ENCODE measurements at places on chromosomes 5 and 9.

- DNase-seq = no peak
Measured at GRCh38 chr5:82734347-82734746, 342.8 kb downstream of the TMEM167A start.

- DNase-seq = no peak
Measured at GRCh38 chr9:118992813-118993794, 376.1 kb downstream of the BRINP1 start.

GRCh38 chr5:7391215-7391614 lies 4.7 kb upstream of the ADCY2 start:
- no peak for DNase-seq

- DNase-seq = no peak
Measured at GRCh38 chr9:16391369-16391768, 479.1 kb downstream of the BNC2 start.

GRCh38 chr9:136688274-136689107 lies 1.2 kb upstream of the AGPAT2 start:
- no peak for DNase-seq

GRCh38 chr5:43854697-43855292 lies 251.8 kb downstream of the NNT start:
- no peak for DNase-seq

DNA sequence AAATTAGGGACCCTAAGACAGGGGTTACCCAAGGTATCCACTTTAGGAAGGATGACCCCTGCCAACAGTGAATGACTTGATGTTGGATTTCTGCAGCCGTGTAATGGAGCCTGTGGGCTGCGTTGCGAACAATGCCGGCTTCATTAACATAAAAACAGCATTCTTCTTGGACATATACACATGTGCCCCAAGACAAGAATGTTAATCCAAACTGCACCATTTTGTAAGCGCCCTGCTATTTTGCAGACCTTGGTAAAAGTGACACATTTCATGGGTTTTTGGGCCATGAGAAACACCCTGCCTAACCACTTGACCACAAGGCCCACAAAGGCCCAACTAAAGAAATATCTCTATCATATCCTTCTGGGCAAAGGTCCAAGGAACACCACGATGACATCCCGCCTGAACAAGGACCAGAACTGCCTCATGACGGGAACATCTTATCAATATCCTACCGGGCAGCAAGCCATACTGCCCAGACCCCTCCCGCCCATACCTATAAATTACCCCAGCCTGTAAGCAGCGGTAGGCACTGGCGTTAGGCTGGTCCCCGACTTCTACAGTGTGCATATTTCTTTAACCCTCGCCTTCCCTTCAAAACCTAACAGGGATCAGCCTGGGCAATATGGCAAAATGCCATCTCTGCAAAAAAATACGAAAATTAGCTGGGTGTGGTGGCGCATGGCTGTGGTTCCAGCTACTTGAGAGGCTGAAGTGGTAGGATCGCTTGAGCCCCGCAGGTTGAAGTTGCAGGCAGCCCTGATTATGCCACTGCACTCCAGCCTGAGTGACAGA lies 9.7 kb upstream of the PDCD1LG2 start:
- DNase-seq = peak; percentile 74

All from fibroblast of skin of scalp (primary cell).